ENCODE measurements at places on chromosomes 3 and 15.

DNA sequence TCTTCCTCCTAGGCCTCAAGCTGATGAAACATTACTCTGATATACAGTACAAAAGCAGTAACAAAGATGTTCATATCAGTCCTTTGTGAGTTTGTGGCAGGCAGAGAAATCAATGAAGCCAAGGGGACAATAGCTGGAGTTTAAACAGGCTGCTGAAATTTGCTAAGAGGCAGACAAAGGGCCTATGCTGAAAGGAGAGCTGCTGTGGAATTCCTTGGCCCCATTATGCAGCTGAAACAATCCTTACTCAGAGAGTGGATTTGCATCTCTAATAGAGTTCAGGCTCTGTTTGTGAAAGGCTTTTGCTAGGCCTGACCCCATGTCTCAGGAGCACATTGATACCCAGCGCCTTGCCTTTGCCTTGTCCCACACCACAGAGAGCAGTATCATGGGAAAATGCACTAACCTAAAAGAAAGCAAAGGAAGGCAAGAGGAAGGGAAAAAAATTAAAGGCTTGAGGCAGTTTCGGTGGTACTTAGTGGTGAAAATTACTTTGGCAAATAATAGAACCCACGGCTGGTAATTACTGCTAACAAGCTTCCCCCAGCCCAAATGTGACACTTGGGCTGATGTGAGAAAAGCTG lies 195.0 kb upstream of the EPHA3 start:
- DNase-seq: no peak

- no peak for DNase-seq
Measured at GRCh38 chr3:16402451-16402850, 111.0 kb downstream of the RFTN1 start.

DNA sequence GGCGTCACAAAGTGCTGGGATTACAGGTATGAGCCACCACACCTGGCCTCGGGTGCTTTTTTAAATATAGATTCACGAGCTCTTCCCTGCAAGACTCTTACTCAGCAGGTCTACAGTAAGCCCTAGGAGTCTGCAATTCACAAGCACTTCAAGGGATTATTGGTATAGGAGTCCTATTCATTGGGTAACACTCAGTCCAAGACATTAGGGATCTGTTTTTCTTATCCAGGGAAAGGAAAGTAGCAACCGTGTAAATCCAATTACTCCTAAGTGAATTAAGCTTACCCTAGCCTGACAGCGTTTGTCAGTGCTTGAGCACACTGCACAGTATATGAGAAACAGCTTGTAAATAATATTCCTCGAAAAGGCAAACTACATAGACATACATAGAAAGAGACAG lies 109.9 kb downstream of the SENP2 start:
- DNase-seq: no peak

- no peak for DNase-seq
Measured at GRCh38 chr3:194632809-194633348, 340 bp downstream of the TMEM44 start.

DNA sequence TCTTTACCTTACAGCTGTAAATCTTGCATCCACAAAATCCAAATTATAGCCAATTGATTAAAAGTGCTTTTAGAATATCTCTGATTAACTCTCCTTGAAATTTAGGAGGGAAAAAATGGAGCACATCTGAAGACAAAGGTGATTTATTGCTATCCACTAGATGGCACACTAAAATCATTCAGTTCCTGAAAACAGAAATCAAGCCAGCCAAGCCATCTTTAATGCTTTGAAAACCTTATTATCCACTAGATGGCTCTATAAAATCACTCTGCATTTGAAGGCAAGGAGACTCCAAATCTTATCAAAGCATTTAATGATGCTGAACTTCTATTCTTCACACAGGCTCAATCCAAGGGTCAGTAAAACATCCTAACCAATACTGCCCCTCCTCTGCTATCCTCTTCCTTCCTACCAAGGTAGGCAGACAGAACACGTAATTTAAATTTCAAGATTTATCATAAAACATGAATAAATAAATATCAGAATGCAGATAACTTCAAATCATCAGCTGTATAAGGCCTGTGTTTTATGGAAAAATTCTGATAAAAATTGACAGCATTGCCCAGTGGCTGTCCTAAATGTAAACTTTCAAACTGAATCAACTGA lies 48.4 kb downstream of the GOLIM4 start:
- peak; percentile 65 for DNase-seq

DNA sequence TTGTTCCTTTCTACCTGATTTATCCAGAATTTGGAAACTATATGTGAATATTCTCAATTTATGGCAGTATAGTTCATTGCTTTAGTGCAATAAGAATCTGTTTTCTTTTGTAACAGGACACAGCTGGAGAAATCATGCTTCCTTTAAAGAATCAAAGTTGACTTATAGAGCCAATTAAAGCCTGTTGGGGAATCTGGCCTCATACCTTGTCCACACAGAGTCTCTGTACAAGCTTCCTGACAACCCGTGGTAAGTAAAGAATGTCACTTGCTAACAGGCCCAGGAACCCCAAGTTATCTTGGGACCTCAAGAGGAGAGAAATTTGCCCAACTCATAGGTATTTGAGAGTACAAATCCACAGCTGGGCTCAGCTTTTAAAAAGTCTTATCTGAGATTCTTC lies 10.2 kb downstream of the ZNF445 start:
- DNase-seq: no peak

DNA sequence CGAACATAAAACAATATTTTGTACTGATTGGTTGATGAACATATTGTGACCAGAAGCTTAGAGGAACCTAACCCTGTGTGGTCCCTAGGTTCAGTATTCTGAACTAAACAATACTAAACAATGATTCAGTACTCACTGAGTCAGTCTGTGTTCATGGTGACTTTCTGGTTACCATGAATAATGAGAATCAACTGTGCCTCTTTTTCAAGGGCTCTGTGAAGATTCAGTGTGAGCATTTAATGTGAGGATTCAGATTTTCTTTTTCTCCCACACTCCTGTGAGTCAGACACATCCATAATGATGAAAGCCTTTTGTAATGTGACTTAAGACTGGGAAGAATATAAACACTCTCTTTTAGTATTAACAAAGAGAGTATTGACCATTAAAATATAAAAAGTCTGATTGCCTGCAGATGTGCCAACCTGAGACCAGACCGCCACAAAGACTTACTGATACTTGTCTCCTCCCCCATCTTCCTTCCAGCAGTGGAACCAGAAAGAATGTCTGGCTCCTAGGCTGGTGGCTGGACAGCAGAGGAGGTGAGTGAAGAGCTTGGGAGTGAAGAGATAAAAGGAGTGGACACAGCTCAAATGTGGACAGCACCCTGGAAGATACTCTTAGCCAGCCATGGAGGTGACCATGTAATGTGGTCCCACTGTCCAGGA lies 17.6 kb upstream of the ACTL6A start:
- no peak for DNase-seq

GRCh38 chr3:190036631-190037030 lies 84.1 kb downstream of the P3H2 start:
- no peak for DNase-seq

DNA sequence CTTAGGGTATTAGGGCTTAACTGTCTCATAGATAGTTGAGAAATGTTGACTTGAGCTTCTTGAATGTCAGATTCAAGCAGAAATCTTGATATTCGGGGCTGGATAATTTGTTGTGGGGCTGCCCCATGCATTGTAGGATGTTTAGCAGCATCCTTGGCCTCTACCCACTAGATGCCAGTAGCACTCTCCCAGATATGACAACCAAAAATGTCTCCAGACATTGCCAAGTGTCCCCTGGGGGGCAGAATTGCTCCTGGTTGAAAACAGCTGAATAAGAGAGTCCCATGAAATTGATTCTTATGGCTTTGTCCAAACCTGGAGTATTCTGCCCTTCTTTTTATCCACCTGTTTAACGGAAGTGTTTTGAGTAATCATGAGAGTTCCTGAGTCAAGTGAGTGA lies 15.9 kb upstream of the LCMT2 start:
- peak; percentile 17 for DNase-seq

DNA sequence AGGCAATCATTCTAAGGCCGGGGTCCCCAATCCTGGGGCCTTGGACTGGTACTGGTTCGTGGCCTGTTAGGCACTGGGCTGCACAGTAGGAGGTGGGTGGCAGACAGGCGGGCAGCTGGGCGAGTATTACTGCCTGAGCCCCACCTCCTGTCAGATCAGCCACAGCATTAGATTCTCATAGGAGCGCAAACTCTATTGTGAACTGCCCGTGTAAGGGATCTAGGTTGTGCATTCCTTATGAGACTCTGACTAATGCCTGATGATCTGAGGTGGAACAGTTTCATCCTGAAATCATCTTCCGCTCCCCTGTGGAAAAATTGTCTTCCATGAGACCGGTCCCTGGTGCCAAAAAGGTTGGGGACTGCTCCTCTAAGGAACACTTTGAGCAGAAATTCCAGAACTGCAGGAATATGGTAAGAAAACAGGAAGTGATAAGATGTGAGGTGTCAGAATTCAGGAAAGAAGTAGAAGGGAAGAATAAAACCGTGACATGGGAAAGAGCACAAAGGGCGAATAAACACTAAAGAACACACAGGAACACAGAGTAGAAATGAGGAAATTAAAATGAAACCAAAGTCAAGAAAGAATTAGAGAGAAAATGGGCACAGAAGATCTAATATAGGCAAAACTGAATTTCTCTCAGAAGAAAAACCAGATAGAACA lies 57.6 kb downstream of the PDCD6IP start:
- no peak for DNase-seq

DNA sequence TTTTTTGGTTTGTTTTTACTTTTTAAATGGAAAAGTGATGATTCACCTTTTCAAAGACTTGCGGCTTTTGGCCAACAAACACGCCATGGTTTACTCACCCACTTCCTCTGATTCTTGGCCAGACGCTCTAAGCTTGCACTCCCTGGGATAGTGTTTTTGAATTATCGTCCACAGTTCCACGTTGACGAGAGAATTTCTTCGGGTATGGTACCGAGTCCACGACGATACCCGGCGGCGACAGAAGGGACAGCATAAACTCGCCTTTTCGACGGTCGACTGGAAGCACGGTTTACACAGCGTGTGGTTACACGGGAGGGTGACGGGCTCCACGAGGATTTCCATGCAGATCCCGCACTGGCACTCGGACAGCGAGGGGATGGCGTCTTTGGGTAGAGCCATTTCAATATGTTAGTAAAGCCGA lies 783 bp downstream of the RNF168 start:
- peak; percentile 42 for DNase-seq
